Endothelial cell of umbilical vein (primary cell): ENCODE measurements at places on chromosomes 3 and 15. TPM values are rescaled to one million over a fixed set of nuclear protein-coding genes. Genes with fewer than 3 reads are reported as not detected.

The AMT gene
- total RNA-seq: 3.3 and 4.4 TPM in 2 replicates

GRCh38 chr3:18370672-18371071 is 54.5 kb downstream of the SATB1 start:
- no peaks in the 10 kb centered on the region for H3K27me3 ChIP-seq
- no peak overlapping the region for H3K27ac ChIP-seq
- no peak for DNase-seq
- no peak overlapping the region for H3K4me3 ChIP-seq
- no peaks in the 10 kb centered on the region for H3K36me3 ChIP-seq
- no peaks in the 10 kb centered on the region for H3K4me1 ChIP-seq

The GNAI2 gene
- 767 and 773 TPM in 2 replicates for total RNA-seq

- no peak for DNase-seq
- H3K4me3 ChIP-seq: no peak overlapping the region
- no peaks in the 10 kb centered on the region for H3K36me3 ChIP-seq
- no peak overlapping the region for H3K27ac ChIP-seq
- peaks cover 8% of the 10 kb centered on the region for H3K27me3 ChIP-seq
Observed at GRCh38 chr3:151345859-151346258, 16.5 kb upstream of the P2RY13 start.

DNA sequence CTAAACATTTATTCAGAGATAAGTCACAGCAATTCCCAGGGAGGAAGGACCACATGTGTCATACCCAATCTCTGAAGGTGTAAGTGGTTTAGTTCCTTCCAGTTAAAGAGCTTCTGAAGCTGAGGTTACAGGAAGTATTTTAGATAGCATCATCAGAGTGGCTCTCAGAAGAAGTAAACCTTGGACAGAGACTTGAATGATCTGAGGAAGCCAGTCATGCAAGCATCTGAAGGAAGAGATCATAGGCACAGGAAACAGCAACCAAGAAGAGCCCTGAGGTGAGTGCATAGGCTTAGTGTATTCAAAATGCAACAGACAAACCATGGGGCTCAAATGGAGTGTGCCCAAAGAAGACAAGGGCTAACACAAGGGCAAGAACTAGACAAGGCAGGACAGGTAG is 210.3 kb downstream of the ULK4 start:
- H3K36me3 ChIP-seq: no peaks in the 10 kb centered on the region
- no peak overlapping the region for H3K4me3 ChIP-seq

GRCh38 chr3:55579496-55579895 is 92.4 kb upstream of the WNT5A start:
- H3K27me3 ChIP-seq: no peaks in the 10 kb centered on the region
- no peak overlapping the region for H3K27ac ChIP-seq
- H3K36me3 ChIP-seq: no peaks in the 10 kb centered on the region
